Testis (tissue), 5 donors: ENCODE measurements at places on chromosomes 6 and 20. TPM values are rescaled to one million over a fixed set of nuclear protein-coding genes. Genes with fewer than 3 reads are reported as not detected.

Gene TDRD6
- 28.1 TPM for total RNA-seq

Gene PROCR
- 7.2 TPM for total RNA-seq

Gene KCNG1
- 35.8 TPM for total RNA-seq

Gene NSFL1C
- total RNA-seq, result 61.8 TPM

Gene F13A1
- total RNA-seq, result 22.7 TPM

Gene BPIFB1
- total RNA-seq, result 5.5 TPM

Gene HFE
- 5.1 TPM for total RNA-seq

Gene FBXO30
- total RNA-seq, result 10.8 TPM

Gene SDCBP2
- total RNA-seq, result 6.4 TPM

Gene TREML2
- total RNA-seq, result 1.8 TPM

Gene SYCP2
- 23.8 TPM for total RNA-seq
